Stimulated activated CD4-positive, alpha-beta T cell treated with anti-CD3 and anti-CD28 coated beads, Interleukin-2, amount 100 ng/mL, for 48 hours (primary cell): ENCODE measurements at places on chromosomes 6 and 20.

DNA sequence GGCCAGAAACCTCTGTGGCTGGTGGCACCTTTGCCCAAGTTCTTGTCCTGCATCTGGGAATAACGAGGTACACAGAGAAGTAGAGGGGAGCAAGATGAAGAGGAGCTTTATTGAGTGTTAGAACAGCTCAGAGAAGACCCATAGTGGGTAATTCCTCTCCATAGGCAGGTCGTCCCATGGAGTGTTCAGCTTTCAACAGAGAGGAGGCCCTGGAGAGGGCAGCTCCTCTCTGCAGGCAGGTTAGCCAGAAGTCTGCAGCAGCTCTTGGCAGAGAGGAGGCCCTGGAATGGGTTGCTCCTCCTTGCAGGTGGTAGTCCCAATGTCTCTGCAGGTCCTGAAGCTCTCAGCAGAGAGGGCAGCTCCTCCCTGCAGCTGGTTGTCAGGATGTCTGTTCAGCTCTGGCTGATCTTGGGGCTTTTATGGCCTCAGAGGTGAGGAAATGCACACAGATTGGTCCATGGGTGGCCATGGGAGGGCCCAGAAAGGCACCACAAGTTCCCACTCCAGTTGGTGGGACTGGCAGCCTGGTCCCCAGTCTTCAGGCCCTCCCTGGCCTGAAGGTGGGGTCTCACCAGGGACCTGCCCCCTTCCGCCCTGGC is 89.0 kb downstream of the IPCEF1 start:
- DNase-seq, result no peak

DNA sequence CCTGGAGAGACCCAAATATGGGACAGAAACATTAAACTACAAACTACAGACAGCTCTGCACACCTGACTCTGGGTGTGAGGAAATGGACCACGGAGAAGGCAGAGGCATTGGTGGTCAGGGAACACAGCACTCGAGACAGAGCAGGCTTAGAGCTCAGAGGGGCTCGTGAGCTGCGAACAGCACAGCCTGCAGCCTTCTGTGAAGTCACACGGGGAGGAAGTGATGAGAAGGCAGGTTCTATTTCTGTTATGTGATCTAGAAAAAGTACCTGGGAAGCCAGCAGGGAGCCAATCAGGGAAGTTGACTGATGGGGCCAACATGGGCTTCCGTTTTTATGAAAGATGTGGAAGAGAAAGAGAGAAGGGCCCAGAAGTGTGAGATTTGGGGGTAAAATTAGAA is 88.9 kb upstream of the SNAP25 start:
- DNase-seq, result no peak

DNA sequence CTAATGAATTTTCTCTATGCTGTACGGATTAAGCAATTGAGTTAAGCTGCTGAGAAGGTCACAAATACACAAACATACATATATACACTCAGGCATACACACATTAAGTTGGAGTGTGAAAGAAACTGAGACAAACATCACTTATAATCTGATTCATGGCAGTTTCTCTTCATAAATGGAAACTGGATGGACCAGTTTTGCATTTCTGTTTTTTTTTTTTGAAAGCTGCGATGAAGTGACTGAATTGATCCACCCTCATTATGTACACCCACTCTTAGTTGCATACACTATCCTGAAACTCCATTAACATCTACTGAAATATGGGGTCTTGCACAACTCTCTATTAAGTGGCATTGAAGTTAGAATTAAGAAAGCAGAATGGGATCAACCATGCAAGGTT is 32.9 kb upstream of the TENT5A start:
- DNase-seq, result no peak

GRCh38 chr6:134172020-134172705 is 119.7 kb upstream of the SLC2A12 start:
- no peak for DNase-seq

DNA sequence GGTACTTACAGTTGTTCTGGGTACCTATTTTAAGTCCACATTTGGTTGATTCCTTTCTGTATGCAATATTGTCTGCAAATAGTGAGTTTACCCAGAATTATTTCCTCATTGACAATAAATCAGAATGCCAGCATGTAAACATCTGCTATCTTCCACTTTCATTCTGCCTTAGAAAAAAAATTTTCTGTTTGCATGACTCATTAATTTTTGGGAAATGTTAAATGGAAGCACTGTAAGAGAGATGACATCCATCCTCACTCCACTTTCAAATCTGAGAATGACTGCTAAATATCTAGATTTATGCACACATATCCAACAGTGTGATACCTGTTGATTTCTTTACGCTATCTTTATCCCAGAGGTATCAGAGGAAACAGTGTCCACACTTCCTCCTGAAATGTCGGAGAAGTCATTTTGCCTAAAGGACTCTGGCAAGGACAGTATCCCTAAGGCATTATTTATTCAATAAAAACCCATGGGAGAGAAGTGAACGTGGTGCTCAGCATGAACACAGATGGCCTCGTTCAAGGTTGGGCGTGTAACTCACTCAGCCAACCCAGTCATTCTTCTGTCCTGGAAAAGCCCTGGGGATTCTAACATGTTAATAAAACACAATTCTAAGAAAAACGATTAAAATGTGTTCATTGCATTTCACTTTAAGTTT is 780.9 kb downstream of the QKI start:
- DNase-seq, result no peak

- peak; percentile 46 for DNase-seq
Observed at GRCh38 chr6:56359201-56359899, 112.0 kb upstream of the COL21A1 start.

DNA sequence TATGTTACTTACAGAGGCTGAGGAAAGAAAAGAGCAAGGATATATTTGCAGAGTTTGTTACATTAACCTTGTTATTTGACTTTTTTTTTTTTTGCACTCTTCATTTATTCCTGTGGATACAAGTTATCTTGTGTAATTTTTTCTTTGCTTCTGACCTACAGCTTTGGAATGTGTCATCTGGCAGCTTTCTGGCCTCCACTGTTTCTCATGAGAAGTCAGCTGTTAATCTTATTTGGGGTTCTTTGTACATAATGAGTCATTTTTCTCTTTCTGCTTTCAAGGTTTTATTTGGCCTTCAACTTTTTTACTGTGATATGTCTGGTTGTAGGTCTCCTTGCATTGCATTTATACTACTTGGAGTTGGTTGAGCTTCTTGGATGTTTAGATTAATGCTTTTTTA is 333.4 kb downstream of the SMOC2 start:
- no peak for DNase-seq

GRCh38 chr6:14275493-14275851 is 157.9 kb downstream of the CD83 start:
- no peak for DNase-seq

DNA sequence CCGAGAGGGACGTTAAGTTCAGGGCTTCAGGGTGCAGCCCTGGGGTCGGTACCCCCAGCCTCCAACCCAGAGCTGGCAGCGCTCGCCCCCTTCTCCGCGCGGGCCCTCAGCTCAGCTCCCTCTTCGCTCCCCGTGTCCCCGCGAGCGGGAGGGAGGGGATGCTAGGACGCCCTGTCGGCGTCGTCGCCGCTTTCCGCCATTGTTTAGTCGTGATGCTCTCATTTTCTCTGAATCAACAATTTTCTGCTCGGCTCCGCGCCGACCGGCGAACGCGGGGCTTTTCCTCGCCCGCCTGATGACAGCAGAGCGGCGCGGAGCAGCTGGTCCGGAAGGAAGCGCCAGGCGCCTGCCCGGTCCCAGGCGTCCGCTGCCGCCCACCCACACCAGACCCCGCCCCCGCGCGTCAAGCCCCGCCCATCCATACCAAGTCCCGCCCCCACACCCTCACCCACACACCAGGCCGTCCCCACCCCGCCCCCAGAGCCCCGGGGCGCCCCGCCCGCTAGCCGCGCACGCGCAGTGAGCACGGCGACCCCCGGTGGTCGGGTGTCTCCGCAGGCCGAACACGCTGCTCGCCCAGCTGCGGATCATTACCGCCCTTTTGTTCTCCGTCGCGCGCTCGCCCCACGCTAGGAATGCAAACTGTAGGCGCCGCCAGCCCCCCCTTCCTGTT is 50.1 kb upstream of the SLC32A1 start:
- peak; percentile 40 for DNase-seq

DNA sequence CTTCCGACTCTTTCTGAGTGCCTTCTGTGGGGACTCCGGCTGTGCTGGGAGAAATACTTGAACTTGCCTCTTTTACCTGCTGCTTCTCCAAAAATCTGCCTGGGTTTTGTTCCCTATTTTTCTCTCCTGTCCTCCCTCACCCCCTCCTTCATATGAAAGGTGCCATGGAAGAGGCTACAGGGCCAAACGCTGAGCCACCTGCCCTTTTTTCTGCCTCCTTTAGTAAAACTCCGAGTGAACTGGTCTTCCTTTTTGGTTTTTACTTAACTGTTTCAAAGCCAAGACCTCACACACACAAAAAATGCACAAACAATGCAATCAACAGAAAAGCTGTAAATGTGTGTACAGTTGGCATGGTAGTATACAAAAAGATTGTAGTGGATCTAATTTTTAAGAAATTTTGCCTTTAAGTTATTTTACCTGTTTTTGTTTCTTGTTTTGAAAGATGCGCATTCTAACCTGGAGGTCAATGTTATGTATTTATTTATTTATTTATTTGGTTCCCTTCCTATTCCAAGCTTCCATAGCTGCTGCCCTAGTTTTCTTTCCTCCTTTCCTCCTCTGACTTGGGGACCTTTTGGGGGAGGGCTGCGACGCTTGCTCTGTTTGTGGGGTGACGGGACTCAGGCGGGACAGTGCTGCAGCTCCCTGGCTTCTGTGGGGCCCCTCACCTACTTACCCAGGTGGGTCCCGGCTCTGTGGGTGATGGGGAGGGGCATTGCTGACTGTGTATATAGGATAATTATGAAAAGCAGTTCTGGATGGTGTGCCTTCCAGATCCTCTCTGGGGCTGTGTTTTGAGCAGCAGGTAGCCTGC is 4.8 kb downstream of the PIM1 start:
- no peak for DNase-seq

- no peak for DNase-seq
Observed at GRCh38 chr6:122692175-122692598, 82.0 kb downstream of the PKIB start.

DNA sequence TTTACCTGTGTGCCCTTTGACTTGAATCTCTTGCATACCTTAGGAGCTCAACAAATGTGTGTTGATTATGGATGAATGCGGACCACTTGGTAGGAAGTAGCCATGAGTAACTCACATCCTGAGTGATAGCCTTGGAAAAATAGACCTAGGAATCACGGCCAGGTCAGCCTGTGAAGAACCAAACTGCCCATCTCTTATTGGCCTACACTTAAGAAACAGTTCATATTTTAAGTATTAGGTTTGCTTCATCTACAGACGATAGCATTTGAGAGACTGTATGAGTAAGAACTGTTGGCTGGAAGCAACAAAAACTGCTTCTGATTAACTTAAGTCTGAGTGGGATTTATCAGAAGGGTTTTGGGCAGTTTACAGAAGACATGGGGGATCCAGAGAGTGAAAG is 320.1 kb upstream of the PRND start:
- no peak for DNase-seq

DNA sequence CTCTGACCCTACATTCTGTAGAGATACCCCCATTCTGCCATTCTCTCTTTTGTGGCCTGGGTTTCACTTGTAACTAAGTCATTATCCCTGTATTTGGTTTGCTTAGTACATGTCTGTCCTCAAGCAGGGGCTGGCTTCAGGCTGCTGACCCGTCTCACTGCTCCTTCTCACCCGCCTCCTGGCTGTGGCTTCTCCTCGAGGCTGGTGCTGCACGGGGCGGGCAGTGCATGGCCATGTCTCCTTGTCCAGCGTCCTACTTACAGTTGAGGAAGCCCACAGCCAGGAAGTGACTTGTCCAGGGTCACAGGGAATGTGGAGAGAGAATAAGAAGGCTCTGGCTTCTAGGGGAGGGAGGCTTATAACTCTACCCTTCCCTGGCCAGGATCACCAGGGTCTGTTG is 11.3 kb downstream of the GTSF1L start:
- no peak for DNase-seq

DNA sequence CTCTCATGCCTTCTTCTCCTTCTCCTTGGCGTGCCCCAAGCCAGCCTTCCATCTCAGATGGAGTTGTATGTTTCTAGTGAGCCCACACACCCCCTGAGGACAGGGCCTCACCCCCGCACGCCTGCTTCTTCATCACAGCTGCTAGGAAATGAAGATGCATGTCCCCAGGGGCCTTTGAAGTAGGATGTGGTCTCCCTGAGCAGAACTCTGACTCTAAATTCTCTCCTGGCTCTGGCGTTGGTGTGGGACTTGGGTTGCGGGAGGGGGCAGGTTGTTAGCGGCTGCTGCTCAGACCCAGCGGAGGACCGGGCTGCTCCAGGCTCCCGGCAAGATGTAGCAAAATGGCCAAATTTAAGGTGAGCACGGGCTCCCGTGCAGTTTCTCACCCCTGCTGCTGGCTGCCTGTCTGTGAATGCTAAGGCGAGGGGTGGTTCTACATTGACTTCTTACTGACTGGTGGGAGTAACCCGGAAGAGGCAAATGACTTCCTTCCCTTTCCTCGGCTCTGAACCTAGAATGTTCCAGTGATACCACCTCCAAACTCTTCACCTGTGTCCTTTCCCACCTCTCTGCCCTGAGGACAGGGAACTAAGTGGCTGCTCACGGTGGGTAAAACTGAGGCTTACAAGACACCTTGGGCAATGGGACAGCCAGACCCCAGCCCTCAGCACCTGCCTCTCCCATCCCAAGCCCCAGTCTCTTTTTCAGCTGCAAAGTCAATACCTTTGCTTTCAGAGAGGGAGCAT is 8.8 kb downstream of the SYNJ2 start:
- DNase-seq, result no peak

GRCh38 chr20:24359321-24360027 is 110.0 kb upstream of the SYNDIG1 start:
- no peak for DNase-seq

DNA sequence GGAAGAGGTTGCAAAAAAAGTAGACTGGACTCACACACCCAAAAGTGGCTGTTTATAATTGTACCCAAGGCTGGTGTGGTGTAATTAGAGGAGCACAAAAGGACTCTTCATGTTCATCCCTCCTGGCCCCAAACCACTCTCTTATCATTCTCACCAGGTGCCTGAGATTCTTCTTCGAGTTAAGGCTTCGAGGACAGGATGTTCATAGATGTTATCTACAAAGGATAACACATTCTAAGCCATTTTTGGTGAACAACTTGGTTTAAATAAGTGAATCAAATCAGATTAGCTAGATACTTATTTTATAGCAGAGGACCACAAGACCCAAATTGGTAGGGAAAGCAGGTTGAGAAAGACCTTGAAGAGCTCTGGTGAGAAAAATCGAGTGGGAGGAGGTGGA is 73.1 kb upstream of the SUPT3H start:
- DNase-seq, result no peak

- DNase-seq, result no peak
Observed at GRCh38 chr6:89567630-89568390, 70.7 kb downstream of the LYRM2 start.

- DNase-seq, result no peak
Observed at GRCh38 chr6:35319346-35320030, 21.9 kb downstream of the DEF6 start.

GRCh38 chr20:22385602-22386305 is 198.6 kb downstream of the FOXA2 start:
- DNase-seq, result no peak
